ENCODE measurements at places on chromosomes 3 and 15.

DNA sequence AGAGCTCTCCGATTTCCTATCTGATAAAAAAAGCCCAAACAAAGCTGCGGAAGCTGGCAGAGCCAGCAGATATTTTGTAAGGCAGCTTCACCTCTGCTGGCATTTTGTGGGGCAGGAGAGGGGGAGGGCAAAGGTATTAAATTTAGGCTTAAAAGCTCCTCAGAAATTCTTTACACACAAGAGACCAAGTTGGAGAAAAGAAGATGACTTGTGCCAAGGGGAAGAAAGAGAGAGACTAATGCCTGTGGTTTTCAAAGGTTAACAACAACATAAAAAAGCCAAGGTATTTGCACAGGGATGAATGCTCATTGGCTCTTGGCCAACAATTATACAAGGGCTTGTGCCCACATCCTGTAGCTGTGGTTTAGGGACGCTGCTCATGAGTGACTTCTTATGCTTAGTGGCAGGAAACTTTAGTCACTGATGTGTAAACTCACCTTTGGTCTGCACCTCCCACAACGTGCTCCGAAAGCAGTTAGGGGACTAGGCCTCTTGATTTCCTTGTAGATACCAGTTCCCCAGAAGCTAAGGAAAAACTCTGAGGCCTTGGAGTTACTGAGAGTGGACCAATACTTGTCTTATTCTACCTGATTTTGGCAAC lies 152.9 kb downstream of the TPRG1 start:
- DNase-seq, result peak; percentile 98

GRCh38 chr3:196617256-196617655 lies 22.2 kb upstream of the NRROS start:
- no peak for DNase-seq

- no peak for DNase-seq
These were observed 72.8 kb upstream of the CTNNB1 start for GRCh38 chr3:41126472-41126871.

- DNase-seq, result no peak
These were observed 697 bp upstream of the RAB5A start for GRCh38 chr3:19945969-19946831.

GRCh38 chr15:51756482-51756881 lies 5.1 kb downstream of the TMOD2 start:
- no peak for DNase-seq

DNA sequence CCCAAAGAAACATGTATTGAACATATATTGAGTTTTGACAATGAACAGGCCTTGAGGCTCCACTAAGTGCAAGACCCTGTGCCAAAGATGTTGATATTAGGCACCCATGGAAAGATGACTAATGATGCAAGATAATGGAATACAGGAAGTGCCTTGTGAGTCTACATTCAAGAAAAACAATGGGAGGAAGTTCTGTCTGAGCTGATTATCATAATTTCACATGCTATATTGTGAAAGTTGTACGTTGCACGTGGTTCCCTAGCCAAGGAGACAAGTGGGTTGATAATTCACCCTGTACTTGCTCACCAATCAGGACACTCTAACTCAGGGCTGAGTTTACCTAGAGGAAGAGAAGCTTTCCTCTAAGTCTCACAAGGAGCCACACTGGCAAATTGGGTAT lies 186.9 kb upstream of the STAC start:
- DNase-seq, result no peak

DNA sequence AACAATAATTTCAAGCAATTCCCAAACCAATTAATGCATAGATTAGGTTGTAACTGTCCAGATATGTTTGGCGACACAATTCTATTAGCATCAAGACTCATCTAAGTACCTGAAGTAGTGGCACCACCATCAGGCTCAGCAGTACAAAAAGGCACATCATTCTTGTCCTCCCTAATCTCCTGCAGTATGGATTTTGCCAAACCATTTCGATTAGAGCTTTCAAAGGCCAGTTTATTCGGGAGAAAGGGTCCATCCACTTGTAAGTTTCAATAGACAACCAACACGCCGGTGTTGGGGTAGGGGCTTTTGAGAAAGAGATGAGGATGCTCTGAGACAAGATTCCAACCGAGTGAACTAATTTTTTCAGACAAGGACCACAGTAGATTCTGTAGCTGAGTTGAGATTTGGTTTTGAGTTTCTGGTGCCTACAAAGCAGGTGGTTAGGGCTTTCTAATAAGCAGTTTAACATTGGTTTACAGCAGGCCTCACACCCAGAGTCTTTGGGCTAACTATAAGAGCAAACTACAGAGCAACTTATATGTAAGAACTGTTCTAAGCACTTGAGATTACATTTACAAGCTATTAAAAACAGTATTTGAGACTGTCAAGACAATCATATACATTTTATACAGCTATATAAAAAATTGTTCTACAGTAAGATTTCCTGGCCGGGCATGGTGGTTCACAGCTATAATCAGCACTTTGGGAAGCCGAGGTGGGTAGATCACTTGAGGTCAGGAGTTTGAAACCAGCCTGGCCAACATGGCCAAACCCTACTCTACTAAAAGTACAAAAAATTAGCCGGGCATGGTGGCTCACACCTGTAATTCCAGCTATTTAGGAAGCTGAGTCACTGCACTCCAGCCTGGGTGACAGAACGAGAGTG lies 4.5 kb downstream of the RPL22L1 start:
- no peak for DNase-seq

Data from epithelial cell of prostate (primary cell).